A172 (cell line): ENCODE measurements at places on chromosomes 6 and 20. TPM values are rescaled to one million over a fixed set of nuclear protein-coding genes. Genes with fewer than 3 reads are reported as not detected.
A peak's percentile ranks its signal among the peaks of the same experiment; 100 is the strongest.

Gene RNF144B
- 0.60 and 1.3 TPM in 2 replicates for total RNA-seq

Gene SDC4
- total RNA-seq, result 42.4 and 43.9 TPM in 2 replicates

Gene SCRT2
- not detected in 2 replicates for total RNA-seq

Gene PLN
- total RNA-seq, result not detected in 2 replicates

Gene TRIM40
- total RNA-seq, result not detected in 2 replicates

Gene LRRN4
- total RNA-seq, result 0.26 and 0.86 TPM in 2 replicates

Gene CALHM4
- total RNA-seq, result not detected in 2 replicates

Gene PTCHD4
- total RNA-seq, result 0.38 and 1.4 TPM in 2 replicates

Gene OSER1
- total RNA-seq, result 61.7 and 69.9 TPM in 2 replicates

Gene TNXB
- total RNA-seq, result 45.0 and 45.7 TPM in 2 replicates

GRCh38 chr6:17606606-17607005 is 6.5 kb downstream of the FAM8A1 start:
- no peak for DNase-seq

DNA sequence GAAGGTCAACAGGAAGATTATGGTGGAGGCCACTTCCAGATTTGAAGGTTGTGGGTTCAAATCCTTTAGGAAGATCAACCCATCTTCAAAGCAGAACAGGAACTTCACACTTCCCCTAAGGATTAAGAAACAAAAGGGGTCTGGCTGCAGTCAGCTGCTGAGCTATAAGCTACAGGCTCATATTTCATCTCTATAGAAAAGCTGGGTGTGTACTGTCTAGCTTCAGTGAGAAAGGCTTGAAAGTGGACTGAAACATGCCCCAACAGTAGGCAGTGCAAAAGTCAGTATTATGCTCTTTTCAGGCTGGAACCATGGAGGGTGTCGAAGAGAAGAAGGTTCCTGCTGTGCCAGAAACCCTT is 60.1 kb upstream of the SPDEF start:
- DNase-seq, result no peak

DNA sequence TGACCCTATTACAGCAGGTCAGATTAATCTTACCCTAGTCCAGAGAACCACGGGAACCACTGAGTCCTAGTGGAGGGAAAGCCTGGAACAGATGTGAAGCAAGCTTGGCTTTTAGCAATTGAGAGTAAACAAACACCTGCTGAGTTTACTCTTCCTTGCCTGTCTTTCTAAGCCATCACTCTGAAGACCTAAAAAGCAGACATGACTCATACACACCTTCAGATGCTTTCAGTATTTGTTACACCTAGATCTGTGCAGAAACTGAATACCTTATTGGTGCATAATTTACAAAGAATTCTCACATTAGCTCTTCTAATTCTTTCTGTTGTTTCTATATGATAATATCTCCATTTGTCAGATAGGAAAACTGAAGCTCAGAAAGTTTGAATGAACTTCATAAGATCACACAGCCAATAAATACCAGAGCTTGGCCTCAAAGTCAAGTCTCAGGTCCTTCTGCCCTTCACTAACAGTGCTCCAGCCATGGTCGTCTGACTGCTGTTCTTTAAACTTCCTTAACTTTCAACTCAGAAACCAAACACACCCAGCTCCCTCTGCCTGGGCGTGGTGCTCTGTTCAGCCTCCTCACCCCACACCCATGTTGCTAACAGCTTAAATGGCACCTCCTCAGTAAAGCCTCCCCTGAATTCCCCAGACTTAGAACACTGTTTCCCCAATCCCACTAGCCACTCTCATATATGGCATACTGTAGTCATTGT is 8.6 kb upstream of the GABBR1 start:
- no peak for DNase-seq

GRCh38 chr6:113960795-113961194 is 10.2 kb downstream of the HDAC2 start:
- no peak for DNase-seq

- no peak for DNase-seq
Measured at GRCh38 chr6:63492476-63492875, 79.8 kb upstream of the LOC128125822 start.

GRCh38 chr6:93675856-93676417 is 256.6 kb upstream of the EPHA7 start:
- no peak for DNase-seq

DNA sequence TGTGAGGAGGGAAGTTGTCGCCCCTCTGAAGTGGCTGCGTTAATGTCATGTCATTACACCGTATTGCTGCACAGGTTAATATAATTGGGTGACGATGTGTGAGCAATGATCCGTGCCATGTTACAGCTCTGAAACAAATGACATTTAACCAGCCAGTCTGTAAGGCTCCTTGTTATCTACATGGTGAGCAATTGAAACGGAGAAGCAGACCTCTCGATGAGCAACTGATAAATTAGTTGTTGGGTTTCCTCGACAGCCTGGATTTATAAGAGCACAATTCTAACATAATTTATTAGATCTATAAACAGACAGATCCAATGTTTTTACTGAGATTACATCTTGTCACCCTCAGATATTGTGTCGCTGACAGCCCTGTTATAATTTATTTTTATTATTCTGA is 49.9 kb upstream of the MAFB start:
- DNase-seq, result no peak

DNA sequence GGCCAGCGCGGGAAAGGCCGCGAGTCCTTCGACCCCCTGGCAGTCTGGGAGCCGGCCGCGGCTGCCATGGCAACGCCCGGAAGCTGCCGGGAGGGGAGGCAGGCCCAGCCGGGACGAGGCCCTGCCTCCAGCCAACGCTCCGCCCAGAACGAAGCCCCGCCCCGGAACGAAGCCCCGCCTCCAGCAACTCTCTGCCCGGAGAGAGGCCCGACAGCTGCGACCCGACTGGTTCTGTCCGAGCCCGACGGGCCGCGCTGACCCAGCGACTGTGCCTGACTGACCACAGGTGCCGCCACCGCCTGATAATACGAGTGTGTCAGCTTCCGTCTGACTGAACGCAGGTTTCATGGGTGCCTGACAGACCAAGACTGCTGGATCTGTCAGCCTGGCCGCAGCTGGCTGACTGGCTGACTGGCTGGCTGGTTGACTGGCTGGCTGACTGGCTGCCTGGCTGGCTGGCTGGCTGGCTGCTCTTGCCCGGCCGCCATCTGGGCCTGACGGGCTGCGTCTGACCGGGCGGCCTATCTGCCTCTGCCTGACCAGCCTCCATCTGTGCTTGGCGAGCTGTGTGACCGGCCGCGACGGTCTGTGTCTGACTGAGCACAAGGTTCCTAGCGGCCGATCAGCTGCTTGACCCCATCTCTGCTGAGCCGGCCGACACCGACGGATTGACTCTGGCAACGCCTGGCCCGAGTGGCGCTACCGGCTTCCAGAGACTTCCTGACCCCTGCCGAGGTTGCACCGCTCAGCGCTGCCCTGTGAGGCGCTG is 89.7 kb upstream of the EPB41L1 start:
- DNase-seq, result peak; percentile 82

DNA sequence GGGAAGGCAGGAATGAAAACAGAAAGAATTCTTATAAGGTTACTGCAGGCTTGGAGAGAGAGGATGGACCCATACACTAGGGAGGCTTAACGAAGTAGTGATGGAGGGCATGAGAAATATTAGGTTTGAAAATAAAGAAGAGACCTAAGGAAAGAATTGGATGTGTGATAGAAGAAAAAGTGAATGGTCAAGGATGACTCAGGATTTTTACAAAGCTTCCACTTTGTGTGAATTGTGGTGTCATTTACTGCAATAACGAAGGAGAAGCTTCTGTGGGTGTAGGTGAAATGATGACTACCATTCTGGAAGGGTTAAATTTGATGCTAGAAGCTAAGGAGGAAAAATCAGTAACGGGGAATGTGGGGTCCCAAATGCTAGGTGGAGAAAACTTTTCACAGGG is 191.2 kb downstream of the UTRN start:
- no peak for DNase-seq

DNA sequence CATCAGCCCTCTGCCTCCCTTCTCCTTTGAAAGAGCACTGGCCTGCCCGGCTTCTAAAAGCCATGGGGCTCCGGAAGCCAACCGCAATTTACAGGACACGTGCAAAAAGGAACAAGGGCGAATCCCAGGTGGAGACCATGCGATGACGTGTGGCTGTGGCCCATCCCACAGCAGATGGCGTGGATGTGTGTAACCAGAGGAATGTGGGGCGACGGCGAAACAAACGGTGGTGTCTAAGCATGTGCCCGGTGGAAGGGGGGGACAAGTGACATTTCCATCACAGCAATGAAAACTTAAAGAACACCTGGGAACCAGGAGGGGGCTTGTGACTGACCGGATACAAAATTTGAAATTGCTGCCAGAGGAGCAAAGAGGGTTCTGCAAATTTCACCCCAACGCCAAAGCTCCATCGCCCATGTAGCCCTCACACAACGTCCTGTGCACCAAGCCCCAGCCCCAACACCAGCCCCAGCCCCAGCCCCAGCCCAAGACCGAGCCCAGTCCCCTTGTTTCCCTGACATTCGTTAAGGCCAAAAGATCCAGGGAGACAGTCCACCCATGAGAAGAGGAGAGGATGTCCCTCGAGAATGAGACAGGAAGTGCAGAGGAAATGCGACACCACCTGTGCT is 159.7 kb upstream of the ZNF337 start:
- no peak for DNase-seq

DNA sequence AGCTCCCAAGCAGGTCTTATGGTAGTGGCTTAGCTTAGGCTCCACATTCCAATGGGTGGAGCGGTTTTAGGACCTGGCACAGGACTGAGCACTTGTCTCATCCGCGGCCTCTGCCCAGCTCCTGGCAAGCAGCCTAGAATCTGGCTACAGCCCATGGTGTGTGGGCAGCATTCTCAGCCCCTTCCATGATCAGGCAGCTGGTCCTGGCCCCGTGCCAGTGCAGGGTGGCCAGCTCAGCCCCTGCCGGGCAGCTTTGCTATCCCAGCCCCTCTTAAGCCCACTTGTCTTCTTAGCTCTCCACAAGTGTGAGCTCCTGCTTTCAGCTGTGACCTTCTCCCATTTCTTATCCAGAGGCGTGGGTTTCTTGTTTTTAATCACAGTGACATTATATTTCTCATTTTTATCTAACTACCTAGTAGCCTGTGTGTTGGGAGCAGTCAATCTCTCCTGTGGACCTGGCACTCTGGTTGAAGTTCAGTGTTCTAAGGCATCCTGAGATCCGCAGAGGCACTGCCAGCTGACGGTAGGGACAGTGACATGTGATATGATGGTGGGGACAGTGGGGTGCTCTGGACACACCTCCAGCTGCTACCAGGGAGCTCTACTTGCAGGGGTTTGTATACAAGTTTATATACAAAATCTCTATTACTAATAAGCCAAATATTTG is 119.9 kb upstream of the PRND start:
- peak; percentile 81 for DNase-seq

DNA sequence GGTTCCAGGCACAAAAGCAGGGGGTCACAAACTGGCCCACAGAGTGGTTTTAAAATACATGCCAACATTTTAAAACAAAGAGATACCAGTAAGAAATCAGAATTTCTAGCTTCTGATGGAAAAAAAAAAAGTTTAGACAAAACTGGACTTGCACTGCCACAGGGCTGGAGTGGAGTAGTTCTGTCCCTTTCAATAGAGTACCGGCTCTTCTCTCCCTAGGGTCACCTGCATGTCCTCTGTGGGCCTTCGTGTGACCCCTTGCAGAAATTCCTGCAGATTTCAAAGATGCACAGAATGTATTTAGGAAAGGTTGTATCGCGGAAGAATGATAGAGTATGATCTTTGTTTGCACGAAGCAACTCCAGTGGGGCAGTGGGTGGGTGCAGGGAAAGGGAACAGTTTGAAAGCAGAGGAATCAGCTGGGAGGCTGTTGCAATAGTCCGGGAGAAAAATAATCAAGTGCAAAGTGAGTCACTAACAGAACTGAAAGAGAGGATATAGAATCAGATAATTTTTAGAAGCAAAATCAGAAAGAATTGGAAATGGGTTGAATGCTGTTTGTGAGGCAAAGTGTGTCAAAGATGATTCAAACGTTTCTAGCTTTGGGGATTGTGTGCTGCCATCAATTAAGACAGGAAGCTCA is 97.3 kb upstream of the STXBP5 start:
- DNase-seq, result no peak

DNA sequence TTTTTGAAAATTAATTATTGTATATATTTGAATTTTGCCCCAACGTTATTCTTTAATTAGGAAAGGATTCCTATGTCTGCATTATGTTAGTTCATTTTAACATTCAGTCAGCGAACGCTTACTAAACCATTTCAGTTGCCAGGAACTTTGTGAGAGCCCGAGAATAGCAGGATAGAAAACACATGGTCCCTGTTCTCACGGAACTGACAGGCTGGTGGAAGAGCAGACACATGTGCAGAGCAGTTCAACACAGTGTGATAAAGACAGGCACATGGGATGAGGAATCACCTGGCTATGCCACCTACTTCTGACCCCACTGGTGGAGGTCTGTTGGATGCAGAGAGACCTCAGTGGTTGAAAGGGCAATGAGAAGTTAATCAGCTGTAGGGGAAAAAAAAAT is 367.2 kb downstream of the EPM2A start:
- DNase-seq, result no peak

GRCh38 chr6:14738933-14739332 is 506.9 kb upstream of the JARID2 start:
- DNase-seq, result no peak

- peak; percentile 56 for DNase-seq
Measured at GRCh38 chr20:22623211-22623610, 38.8 kb upstream of the FOXA2 start.
